ENCODE measurements at places on chromosomes 2 and 18.

DNA sequence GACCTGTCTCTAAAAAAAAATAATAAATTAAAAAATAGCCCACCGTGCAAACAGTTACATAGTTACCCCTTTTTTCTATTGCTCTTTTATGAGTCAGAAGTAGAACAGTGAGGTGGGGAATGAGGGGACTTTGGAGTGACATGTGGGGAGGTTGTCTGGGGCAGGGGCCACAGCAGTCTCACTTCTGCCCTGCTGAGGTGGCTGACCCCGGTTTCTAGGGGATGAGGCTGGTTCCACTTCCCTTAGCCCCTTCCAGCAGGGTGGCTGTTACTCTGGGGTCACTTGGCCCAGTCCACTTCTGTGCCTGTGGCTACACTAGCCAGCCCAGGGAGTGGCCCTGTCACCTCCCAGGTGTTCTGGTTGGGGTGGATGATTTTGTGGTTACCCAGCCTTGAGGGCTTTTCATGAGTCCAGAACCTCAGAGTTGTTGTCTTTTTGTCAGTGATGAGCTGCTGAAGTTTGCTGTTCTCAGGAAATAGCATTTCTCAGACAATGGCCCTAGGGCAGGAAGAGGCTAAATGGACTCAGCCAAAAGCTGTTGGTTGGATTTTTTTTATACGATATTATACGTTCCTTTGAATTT, 28.0 kb upstream of the SCLY start:
- no peak for DNase-seq

DNA sequence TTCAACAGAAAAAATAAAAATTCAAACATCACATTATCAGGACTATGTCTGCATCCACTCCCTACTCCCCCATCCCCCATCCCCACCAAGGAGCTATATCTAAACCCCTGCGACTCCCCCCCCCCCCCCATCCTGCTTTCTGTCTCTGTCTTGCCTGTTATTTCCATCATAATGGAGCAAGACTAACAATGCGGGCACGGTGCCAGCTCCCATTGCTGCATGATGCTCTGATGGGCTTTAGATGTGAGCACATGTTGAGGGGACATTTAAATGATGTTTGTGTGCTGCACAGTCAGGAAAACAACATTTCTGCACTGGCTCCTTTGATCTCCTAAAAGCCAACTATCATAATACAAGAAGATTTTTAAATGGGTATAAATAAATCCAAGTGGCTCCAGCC, 644.2 kb upstream of the SETBP1 start:
- DNase-seq = no peak

GRCh38 chr2:132936791-132937190, 266.8 kb upstream of the LYPD1 start:
- DNase-seq = no peak

- DNase-seq = no peak
Observed at GRCh38 chr2:24259316-24259715, 84.5 kb downstream of the FAM228A start.

- DNase-seq = no peak
Observed at GRCh38 chr2:84556190-84556589, 39.9 kb downstream of the DNAH6 start.

Measured in CD4-positive, alpha-beta T cell treated with Interleukin-2 at 100 ng/mL for 4 hours (primary cell).